Hindlimb muscle (tissue), 1 donor: ENCODE measurements at places on chromosomes 12 and 14. TPM values are rescaled to one million over a fixed set of nuclear protein-coding genes. Genes with fewer than 3 reads are reported as not detected.

Gene CRIP1
- 36.2 TPM for polyA plus RNA-seq

Gene SINHCAF
- polyA plus RNA-seq, result 34.3 TPM

Gene MMP17
- polyA plus RNA-seq, result 6.5 TPM

Gene ANKS1B
- 2.2 TPM for polyA plus RNA-seq

Gene RHNO1
- 22.9 TPM for polyA plus RNA-seq

Gene SLC24A4
- 1.2 TPM for polyA plus RNA-seq

Gene LHX5
- polyA plus RNA-seq, result not detected

Gene WSB2
- polyA plus RNA-seq, result 60.0 TPM

Gene ALX1
- not detected for polyA plus RNA-seq

Gene VPS29
- polyA plus RNA-seq, result 112 TPM

Gene DHRS4L2
- polyA plus RNA-seq, result 9.2 TPM

Gene DNAAF2
- 7.7 TPM for polyA plus RNA-seq

Gene MYH6
- 3.2 TPM for polyA plus RNA-seq

Gene E2F7
- 3.6 TPM for polyA plus RNA-seq

Gene INHBC
- polyA plus RNA-seq, result not detected

Gene RAD9B
- 2.7 TPM for polyA plus RNA-seq

Gene CLEC4E
- polyA plus RNA-seq, result not detected
